ENCODE measurements at places on chromosomes 7 and 10.

DNA sequence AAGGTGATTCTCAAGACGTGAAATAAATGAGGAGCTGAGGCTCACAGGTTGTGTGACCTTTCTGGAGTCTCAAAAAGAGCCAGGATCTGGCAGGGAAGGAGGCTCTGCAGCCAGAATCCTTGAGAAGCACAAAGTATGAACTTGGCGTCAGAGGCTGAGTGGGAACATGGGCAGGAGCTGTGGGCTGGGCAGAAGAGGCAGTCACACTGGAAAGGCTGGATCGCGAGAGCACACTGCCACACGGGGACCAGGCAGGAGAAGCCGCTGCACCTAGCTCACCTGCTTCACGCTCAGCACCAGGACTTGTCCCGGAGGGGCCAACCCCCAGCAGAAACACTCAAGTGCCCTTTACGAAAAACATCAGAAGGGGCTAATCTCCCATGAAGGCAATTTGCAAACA, 535.0 kb downstream of the TNS3 start:
- H3K36me3 ChIP-seq: no peaks in the 10 kb centered on the region
- H3K27me3 ChIP-seq: no peaks in the 10 kb centered on the region
- no peaks in the 10 kb centered on the region for H3K4me1 ChIP-seq
- H3K4me3 ChIP-seq: no peak overlapping the region
- no peak for DNase-seq

DNA sequence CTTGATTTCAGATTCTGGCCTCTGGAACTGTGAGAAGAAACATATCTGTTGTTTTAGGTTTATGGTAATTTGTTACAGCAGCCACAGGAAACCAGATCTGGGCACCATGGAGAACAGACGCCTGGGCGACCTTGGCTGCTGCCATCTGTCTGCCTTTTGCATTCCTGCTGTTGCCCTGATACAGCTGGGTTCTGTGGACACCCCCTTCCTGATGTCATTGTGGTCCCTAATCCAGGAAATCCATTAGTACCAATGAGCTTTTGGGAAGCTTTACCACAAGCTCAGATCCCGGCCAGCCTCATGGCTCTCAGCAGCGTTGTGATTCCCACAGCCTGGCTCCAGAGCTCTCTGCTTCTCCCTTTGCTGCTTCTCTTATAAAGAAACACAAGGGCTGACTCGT, 174.2 kb upstream of the NPS start:
- no peaks in the 10 kb centered on the region for H3K27me3 ChIP-seq
- H3K4me1 ChIP-seq: no peaks in the 10 kb centered on the region
- H3K4me3 ChIP-seq: no peak overlapping the region
- H3K27ac ChIP-seq: no peak overlapping the region

- no peak overlapping the region for H3K4me3 ChIP-seq
- no peaks in the 10 kb centered on the region for H3K4me1 ChIP-seq
- no peak for DNase-seq
- peaks cover 3% of the 10 kb centered on the region for H3K27me3 ChIP-seq
- H3K36me3 ChIP-seq: no peaks in the 10 kb centered on the region
Measured at GRCh38 chr10:69479240-69480067, 28.2 kb downstream of the TSPAN15 start.

GRCh38 chr7:93382362-93382761, 150.2 kb downstream of the VPS50 start:
- no peak for DNase-seq
- no peaks in the 10 kb centered on the region for H3K4me1 ChIP-seq
- H3K27me3 ChIP-seq: peaks cover 20% of the 10 kb centered on the region

DNA sequence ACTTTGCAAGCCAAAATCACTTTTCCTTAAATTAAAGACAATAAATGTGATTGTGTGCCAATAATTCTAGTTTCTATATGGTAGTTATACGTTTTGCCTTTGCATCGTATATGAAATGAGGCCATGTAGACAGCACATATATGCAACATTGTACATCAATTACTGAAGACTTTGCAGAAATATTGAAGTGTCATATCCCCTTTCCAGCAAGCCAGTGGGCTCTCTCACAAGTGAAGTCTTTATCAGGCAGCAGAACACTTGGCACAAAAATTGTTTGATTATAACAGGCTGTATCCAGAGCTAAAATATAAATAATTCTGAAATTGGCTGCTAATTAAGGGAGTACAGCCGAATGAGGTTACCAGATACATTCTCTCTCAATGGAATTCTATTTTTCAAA, 588.6 kb upstream of the SEMA3D start:
- no peak overlapping the region for H3K4me3 ChIP-seq
- H3K27ac ChIP-seq: no peak overlapping the region
- no peaks in the 10 kb centered on the region for H3K27me3 ChIP-seq
- DNase-seq: no peak
